Common myeloid progenitor, CD34-positive (primary cell): ENCODE measurements at places on chromosomes 1 and 21.

GRCh38 chr1:114648503-114648902 is 21.3 kb downstream of the DENND2C start:
- peak; percentile 23 for DNase-seq

DNA sequence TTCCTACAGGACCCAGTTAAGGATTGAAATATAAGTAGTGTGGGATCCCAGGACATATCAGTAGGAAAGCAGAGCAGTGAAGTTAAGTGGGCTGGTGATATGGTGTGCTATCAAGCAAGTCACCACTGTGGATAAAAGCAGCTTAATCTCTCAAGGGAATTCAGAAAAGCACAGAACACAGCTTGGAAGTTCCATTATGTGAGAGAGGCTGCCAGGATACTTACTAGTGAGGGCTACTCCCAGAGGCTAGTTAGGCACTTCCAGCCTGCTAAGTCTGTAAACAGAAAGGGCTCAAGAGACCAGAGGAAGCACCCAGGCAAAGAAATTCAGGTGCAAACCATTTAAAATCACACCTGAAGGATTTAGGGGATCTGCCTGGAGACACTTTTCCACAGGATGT is 18.8 kb upstream of the GRIK1 start:
- no peak for DNase-seq

DNA sequence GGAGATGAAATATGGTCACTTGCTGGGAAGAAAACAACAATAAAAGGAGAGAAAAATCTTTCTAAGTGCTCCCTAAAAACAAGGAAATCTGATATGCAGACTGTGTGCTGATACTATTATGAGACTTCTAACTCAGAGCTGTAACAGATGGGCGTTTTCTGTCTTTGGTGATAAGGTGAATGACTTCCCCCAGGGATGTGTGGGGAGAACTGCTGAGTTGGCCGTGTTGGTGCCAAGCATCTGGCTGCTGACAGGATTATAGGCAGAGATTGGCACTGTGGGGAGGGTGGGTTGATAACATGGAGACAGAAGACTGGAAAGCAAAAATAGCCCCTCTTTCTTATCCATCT is 438.5 kb upstream of the PLXNA2 start:
- DNase-seq = peak; percentile 49

DNA sequence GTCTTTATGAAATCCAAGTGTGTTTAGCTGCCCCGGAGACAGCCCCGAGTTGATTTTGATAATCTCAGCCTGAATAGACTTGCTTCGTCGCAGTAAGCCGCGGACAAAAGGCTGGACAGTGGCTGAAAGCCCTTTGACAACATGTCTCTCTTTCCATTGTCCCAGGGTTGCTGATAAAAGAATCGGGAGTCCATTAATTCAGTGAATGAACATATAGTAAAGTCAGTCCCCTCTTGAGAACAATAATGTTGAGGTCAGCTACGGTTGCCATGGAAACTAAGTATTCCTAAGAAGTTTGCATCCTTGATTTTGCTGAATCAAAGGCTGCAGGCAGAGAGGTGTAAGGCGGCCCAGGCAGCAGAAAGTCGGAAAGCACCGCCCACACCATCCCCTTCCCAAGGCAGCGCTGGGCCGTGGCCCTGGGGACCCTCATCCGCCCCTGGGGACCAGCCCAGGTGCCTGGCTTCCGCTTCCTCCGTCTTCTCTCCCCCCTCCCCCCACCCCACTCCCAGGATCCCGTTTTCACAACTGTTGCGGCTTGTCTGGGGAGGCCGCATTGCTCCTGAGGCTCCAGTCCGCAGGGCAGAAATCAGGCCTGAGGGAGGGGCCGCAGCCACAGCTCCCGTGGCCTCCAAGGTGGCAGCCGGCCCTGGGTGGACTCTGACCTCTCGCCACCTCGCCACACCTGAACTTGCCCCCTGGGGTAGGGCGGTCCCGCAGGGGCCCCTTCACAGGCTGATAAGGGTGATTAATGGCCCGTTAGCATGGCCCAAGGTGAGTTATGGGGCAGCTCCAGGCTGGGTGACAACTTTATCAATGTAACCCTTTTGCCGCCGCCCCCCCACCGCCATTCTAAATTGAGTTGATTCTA is 180.9 kb downstream of the PRDM16 start:
- no peak for DNase-seq

DNA sequence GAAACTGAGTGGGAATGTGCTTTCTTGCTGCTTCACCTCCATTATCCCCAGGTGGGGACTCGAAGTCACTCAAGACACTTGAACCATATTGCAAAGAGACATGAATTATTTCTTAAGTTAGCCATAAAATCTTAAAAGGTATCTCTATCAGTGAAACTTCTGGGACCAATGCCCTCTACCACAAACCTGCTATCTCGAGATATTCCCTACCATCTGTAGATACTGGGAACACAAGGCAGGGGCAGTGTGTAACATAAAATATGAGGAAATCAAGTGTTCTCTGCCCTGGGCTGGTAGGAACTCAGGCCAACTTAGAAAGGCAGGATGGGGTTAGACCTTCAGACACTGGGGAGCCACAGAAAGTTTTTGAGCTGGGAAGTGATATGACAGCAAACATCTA is 1.3 kb upstream of the CD58 start:
- no peak for DNase-seq
